ENCODE measurements at places on chromosomes 5 and 9. TPM values are rescaled to one million over a fixed set of nuclear protein-coding genes. Genes with fewer than 3 reads are reported as not detected.

GRCh38 chr5:151724360-151724759, 34.1 kb downstream of the ATOX1 start:
- no peak for DNase-seq

DNA sequence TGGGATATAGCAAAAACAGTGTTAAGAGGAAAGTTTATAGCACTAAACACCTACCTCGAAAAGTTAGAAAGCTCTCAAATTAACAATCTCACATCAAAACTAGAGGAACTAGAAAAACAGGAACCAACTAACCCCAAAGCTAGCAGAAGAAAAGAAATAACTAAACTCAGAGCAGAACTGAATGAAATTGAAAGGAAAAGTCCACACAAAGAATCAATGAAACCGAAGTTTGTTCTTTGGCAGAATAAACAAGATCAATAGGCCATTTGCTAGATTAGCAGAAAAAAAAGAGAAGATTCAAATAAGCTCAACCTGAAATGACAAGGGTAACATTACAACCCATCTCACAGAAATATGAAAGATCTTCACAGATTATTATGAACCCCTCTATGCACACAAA, 234.8 kb upstream of the ISL1 start:
- no peak for DNase-seq

- no peak for DNase-seq
Measured at GRCh38 chr5:29780401-29780800, 1413.1 kb upstream of the CDH6 start.

- DNase-seq = no peak
Measured at GRCh38 chr5:56192246-56192645, 40.9 kb downstream of the ANKRD55 start.

DNA sequence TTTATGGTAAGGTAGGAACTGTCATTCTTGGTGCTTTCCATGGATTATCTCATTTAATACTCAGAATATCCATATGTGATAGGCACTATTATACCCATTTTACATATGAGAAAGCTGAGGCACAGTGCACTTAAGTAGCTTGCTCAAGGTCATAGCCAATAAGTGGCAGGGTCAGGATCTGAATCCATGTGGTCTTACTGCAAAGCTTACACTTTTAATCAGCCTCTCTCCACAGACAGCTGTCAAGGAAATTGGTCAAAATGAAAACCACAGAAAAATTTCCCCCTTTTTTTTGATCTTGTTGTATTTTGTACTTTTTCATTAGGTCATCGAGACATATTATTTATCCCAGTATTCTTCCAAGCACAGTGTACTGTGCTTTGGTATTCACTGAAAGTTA, 78.5 kb downstream of the ERCC6L2 start:
- DNase-seq = no peak

RAI14 gene
- 16.9 TPM for total RNA-seq

NDUFS4 gene
- 47.3 TPM for total RNA-seq

SLC28A3 gene
- 0.16 TPM for total RNA-seq

BTNL3 gene
- total RNA-seq = not detected

HBEGF gene
- 0.42 TPM for total RNA-seq

Measured in right lobe of liver (tissue), 6 donors.